ENCODE measurements at places on chromosomes 16 and 17.

DNA sequence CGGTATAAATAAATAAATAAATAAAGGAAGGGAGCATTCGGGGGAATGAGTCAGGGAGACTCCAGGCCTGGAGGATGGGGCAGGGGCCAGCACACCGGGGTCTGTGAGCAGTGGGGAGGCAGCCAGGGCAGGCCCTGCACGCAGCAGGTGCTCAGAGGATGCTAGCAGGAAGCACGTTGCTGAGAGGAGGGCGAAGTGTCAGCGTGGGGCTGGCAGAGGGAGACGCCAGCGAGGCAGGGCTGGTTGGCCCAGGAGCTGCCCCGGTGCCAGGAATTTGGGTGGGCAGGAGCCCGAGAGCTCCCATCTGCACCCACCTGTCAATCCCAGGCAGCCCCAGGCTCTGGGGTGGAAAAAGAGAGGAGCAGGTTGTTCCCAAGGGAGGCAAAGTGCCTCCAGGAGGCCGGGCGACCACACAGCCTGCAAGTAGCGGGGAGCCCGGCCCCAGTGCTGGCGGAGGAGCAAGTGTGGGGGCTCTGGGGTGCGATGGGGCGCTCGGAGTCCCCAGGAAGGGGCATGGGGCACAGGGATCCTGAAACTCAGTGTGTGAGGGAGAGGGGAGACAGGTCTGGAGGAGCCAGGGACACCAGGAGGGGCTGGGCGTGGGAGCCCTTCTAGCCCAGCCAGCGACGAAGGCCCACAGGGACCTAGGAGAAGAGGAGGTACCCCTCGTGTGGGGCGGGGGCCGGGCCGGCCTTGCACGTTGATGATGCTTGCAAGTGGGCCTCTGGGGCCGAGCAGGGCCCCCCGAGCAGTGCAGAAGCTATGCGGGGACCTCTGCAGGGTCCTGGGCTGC, 28.0 kb downstream of the SOX8 start:
- no peak for DNase-seq

DNA sequence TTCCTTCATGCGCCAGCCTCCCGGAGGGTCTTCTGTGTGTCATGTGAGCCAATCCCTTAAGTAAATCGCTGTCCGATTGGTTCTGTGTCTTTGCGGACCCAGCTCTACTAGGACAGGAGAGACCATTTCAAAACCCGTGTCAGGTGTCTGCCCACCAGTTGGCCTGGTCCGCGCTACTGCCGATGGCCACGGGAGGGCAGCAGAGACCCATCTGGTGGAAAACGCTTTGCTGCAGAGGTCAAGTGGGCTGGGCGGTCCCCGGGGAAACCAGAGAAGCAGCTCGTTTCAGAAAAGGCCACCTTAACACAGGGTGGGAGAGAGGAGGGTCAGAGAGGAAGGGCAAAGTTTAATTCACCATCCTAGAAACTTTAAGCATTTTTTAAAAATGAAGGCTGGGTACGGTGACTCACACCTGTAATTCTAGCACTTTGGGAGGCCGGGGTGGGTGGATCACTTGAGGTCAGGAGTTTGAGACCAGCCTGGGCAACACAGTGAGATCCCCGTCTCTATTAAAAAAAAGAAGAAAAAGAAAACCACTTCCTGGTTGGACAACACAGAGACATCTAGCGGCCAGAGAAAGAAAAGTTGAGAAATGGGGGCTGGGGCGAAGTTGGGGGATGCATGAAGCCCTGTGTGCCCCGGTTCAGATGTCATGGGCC, 2.8 kb upstream of the CIBAR2 start:
- no peak for DNase-seq

DNA sequence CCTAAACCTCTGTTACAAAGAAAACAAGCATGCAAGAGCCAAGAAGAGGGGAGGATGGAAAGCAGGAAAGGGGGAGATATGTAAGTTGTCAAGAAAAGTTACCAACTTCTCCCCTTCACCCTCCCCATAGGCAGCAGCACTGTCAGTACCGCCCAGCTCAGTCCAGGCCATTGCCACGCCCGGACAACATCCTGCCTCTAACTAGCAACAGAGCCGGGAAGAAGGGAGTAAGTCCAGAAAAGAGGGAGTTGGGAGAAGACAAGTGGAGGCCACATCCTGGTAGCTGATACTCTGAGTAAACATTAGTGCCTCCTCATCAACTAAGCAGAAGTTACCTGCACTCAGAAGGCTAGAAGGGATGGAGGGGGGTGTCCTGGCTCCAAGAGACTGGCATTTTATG, 113.6 kb downstream of the SMG6 start:
- no peak for DNase-seq

DNA sequence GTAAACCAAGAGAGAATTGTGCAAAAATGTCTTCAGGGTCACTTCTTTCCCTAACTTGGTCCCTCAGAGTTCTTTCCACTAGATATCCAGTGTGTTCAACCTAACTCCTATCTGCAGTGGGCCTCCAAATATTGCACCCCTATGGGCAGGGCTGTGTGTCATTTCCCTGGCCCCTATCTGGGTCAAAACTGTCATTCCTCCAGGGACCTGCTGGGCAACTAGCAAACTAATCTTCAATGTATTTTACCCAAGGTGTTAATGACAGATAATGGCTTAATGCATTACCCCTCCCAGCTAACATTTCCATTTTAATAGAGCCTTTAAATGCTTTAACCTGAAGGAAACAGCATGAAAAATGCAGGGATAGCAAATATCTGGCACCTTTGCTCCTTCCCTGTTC, 25.8 kb upstream of the SKAP1 start:
- no peak for DNase-seq

- DNase-seq = no peak
Observed at GRCh38 chr17:9237661-9238301, 216.5 kb downstream of the NTN1 start.

DNA sequence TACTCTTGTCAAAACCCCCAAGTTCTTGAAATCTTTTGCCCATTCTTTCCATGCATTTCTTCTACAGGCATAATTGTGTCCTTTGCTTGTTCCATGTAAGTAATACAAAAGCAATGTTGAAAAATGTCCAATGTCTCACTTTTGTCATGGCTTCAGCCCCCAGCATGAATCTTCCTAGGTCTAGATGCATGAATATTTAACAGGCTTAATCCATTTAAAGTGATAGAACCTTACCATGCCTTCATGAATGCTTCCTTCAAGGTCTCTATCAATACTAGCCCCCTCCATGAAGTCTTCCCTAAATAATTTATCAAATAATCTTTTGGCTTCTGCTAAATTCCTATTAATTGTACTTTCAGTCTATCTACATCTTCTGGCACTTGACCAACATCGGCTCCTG, 46.1 kb upstream of the ANKFY1 start:
- no peak for DNase-seq

- no peak for DNase-seq
Observed at GRCh38 chr17:18850679-18851078, 7.3 kb upstream of the PRPSAP2 start.

- DNase-seq = no peak
Observed at GRCh38 chr17:197352-197751, 15.9 kb upstream of the DOC2B start.

DNA sequence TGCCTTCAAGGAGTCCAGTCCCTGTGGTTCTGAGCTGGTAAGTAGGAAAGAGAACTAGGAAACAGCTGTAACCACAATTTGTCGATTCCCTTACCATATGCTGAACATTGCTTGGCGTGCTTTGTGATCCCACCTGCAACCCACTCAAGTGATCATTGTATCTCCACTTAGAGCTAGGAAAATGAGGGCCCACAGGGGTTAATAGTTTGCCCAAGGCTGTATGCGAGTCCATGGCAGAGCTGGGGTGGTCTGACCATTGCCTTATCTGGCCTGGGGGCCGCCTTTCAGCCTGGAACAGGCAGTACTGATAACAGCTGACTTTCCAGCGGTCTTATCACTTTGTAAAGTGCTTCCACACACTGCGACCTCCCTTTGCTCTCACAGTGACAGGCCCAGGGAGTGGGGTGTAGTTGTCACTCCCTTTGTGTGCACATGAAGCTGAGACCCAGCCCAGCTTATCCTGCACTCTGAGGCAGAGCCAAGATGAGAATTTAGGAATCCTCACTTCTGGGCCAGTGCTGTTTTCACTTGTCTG, 9.8 kb downstream of the MYL4 start:
- no peak for DNase-seq

DNA sequence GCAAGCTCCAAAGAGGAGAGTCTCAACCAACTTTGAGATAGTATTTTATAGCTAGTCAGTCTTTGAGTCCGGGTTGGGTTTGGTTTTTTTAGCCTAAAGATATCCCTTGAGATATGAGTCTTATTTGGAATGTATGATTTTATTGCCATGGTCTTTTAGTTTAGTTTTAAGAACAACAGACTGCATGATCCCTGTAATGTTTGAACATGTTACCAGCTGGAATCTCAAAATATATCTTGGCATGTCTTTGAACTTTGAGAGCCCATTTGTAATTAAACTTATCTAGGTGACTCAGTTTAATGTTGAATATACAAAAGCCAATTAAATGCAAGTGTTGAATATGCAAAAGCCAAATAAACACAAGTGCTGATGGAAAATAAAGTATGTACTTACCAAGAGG, 100.6 kb downstream of the TANGO6 start:
- no peak for DNase-seq

GRCh38 chr17:73787076-73788059, 143.1 kb upstream of the SDK2 start:
- DNase-seq = no peak

GRCh38 chr16:88810166-88810911, 1.4 kb downstream of the APRT start:
- DNase-seq = no peak

DNA sequence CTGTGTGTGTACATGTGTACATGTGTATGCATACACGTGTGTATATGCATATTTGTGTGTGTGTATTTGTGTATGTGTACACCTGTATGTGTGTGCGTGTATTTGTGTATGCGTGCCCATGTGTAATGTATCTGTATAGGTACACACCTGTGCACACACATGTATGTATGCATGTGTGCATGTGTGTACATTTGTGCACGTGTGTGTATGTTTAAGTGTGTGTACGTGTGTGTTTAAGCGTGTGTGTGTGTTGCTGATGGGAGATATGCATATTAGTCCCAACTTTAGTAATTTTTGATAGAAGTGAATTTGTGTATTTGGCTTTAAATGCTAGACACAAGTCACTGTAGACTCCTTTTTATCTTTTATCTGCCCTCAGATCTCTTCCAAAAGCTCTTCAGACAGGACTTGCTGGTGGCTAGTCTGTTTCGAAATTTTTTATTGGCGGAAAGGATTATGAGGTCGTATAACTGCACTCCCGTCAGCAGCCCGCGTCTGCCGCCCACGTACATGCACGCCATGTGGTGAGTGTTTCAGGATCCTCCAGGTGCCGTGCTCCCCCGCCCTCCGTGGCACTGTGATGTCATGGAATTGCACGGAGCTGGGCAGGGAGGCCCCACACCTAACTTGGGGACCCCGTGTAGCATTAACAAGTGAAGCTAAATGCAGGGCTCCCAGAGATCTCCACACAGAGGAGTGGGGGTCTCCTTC, 168.8 kb upstream of the CHMP6 start:
- DNase-seq = no peak

DNA sequence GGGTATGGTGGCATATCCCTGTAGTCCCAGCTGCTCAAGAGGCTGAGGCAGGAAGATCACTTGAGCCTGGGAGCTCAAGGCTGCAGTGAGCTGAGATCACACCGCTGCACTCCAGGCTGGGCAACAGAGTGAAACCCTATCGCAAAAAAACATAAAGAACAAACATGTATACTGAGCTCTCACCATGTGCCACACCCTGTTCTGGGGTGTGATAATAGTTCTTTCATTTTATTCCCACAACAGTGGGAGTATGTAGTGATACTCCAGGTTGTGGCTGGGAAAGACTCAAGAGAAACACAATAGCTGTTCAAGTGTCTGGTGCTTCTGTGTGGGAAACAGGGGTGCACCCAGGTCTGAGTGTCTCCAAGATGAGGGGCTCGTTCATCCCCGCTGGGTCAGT, 90.7 kb downstream of the SOCS1 start:
- no peak for DNase-seq

GRCh38 chr17:66426397-66427033, 124.1 kb downstream of the PRKCA start:
- no peak for DNase-seq

DNA sequence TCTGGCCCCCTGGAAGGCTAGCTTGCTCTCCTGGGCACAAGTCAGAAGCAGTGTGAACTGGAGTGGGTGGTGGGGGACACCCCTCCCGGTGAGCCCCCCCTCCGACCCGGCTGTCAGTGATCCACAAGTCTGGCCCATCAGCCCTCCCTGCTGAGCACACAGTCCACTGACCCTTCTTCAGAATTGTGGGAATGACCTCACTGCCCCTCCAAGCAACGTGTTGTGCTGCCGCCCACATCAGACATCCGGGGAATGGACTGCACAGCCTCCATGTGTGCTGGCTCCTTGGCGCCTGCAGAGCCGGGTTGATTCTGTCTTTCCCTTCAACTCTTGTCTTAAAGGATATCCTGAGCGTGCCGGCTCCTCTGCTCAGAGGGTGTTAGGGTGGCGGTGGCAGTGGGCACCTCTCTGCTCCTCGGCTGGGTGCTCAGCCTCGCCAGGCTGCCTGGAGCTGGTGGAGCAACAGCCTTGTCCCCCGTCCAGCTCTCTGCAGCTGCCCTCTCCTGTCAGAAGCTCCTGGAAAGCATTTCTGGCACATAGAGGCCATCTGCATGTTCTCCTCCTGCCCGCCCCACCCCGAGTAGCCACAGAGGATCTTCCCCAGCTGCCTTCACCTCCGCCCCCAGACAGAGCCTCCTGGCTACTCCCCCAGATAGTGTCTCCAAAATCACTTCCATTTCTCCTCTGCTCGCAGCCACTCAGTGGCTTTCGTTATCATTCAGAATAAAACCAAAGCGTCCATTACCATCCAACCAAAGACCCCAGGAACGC, 19.8 kb downstream of the NPTX1 start:
- no peak for DNase-seq

DNA sequence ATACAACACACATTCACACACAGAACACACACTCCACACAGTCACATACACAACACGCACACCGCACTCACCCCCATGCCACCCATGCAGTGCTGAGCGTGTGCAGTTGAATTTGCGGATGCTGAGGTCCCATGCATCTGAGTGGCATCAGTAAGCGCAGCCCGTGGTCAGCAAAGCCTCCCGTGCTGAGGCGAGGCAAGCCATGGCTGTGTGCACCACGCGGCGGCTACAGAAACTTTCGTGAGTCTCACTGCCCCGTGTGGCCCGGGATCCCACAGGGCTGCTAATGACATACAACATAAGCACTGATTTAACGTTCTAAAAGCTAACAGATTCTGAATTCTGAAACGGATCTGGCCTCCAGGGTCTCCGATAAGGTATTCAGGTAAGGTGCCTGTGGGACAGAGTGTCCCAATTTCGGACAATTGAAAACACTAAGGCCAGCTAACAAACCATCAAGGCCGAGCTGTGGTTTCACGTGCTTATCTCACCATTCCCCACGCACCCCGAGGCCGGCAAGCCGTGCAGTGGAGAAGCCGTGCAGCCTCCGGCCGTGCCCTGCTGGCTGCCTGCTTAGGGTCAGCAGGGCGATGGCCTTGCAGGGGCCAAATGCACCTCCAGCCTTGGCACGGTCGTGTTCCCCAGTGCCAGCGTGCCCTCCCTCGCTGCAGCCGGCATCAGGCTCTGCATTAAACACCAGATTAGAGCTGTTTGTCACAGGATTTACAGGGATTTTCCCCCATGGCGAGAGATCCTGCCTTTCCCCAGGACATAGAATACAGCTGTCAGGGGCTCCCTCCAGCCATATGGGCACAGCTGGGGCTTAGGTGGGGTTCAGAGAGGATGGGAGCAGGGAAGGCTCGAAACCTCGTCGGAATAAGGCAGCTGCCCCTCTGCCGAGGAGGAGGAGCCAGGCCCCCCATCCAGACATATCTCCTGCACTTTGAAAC, 191.7 kb downstream of the C16orf95 start:
- DNase-seq = no peak
